ENCODE measurements at places on chromosomes 11 and 22.
A peak's percentile ranks its signal among the peaks of the same experiment; 100 is the strongest.

- peak; percentile 81 for DNase-seq
Observed at GRCh38 chr11:64688534-64688982, 34.4 kb downstream of the NRXN2 start.

DNA sequence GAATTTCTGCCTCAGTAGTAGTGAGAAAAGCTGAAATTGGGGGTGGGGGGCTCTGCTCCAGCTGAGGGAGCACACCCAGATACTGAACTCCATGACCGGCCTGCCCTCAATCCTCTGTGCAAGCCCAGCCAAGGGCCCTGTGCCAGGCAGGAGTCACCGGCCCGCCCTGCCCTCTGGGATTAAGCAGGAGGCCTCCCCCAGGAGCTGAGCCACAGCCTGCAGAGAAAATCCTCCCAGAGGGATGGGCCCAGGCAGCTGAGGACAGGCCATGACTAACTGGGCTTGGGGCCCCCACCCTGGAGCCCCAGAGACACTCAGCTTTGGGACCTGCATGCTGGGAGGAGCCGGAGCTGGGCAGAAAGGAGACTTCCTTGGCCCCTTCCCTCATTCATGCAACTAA lies 48.8 kb downstream of the MN1 start:
- peak; percentile 42 for DNase-seq

DNA sequence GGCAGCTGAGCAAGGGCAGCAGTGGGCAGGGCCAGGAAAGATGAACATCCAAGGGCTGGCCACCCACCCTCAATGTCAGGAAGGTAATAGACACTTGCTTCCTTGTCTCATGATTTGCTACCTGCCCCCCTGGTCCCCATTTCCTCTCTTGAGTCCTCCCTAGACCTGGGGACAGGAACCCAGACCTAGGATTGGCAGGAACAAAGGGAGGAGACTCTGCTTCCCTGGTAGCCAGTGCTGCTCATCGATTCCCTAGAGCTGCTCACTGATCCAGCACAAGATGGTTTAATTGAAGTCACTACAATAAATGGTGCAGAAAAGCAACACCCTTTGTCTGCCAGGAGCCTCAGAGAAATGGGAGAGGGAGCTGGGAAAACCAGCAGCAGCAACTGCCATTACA lies 67.8 kb upstream of the CHST1 start:
- no peak for DNase-seq

DNA sequence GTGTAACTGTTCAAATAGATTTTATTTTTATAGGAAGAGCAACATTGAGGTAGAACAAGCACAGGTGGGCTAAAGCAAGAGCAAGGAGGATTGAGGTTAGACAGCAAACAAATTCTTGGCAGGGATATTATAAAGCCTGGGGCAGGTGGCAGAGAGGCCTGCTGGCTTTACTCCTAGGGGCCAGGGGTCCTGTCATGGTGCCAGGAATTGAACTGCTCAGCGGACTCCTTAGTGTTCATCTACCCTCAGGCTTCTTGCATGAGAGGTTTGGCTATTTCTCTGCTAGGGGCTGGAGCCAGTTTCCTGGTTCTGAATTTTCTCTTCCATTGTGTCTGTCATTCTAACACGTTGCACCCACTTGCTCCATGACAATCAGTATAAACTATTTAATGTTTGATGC lies 217.2 kb upstream of the NCAM1 start:
- no peak for DNase-seq

DNA sequence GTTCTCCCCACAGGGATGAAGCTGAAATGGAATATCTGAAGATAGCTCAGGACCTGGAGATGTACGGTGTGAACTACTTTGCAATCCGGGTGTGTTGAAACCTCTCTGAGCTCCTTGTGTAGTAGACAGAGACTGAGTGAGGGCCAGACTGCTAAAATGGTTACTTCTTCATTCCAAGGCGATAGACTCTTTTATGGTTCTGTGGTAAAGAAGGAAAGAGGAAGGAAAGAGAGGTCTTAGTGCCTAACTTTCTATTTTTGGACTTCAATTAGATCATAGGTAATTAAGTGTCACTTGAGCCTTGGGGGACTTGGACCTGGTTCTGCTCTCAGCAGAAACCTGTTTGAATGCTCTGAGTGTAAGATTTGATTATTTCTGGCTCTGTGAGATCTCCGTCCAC lies 54.7 kb downstream of the NF2 start:
- no peak for DNase-seq

DNA sequence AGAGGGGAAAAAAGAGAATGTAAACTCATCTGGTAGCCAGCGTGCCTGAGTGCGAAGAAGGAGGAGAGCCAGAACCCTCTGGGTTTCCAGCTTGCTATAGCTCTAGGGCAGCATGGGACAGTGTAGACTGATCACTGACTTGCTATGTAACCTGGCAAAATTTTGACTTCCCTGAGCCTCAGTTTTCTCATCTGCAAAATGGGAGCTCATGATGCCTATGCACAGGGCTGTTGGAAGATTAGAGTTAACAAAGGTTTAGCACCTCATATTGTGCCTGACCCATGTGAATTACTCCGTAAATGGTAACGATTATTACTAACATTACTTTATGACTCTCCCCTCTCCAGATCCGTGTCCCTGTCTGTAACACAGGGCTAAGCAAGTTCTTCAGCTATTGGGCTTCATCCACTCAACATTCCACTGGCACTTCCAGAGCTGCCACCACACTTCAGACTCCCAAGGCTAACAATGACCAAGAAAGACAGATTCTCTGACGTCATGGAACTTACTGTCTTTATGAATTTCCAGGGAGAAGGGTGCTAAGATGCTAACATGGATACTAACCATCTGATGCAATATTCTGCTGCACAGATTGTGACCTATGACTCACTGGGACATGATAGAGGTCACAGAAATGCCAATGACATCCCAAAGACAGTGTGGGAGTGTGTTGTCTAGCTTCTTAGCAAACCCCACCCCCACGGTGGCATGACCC lies 195.2 kb downstream of the TRIM29 start:
- DNase-seq, result peak; percentile 50

DNA sequence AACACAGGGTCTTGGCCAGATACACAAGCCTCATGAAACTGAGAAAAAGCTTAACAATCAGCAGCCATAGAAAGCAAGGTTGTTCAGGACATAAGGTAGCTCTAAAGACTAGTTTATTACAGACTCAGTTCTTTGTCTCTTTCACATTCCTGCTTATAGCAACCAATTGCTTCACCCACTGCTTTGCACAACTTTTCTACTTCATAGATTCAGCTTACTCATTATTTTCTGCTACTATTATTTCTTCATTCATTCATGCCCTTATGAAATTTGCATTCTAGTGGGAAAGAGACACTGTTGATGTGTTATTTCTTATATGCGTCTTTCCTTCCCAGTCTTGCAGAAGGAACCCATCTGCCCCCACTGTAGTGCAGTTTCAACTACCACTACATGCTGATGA lies 4.7 kb downstream of the CCDC34 start:
- peak; percentile 30 for DNase-seq

DNA sequence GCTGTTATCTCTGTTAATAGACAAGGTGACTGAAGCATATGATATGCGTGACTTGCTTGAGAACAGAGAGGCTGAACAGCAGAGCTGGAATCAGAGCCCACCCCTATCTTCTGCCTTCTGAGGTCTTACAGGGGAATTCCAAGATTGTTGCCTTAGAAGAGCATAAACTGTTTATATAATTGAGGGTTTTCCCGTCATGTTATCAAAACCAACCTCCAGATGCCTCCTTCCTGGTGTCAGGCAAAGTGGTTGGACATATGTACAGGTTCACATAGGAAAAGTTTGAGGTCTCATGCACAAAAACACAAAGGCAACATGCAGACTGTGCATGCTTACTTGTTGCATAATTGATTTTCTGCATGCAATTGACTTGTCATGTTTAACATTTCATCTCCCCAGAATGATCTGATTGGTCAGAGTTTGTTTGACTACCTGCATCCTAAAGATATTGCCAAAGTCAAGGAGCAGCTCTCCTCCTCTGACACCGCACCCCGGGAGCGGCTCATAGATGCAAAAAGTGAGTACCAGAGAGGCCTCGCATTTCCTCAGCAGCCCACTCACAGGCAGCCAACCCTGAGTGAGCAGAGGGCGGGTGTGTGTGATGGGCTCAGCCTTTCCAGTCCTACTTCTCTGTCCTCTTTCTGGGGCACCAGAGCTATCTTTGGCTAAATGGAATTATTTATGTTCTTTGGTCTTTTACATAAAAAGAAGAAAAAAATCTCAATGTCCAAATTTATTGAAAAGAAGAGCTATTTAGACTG lies 88.9 kb downstream of the BMAL1 start:
- no peak for DNase-seq

DNA sequence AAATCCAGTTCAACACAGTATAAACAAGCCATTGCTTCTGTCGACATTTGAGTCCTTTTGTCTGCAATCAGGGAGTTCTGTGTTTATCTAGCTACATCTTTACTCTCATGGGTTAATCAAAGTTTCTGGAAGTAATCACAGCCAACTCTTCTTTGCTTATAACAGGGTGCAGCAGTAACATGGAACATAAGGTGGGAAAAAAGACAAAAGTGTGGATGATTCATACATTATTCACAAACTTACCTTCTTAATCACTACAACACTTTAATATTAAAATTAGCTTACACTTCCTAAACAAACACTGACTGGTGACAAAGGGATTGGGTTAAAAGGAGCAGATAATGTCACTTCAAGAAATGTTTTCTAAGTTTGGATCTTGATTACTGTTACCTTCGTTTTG lies 44.7 kb downstream of the SNX19 start:
- DNase-seq, result no peak

DNA sequence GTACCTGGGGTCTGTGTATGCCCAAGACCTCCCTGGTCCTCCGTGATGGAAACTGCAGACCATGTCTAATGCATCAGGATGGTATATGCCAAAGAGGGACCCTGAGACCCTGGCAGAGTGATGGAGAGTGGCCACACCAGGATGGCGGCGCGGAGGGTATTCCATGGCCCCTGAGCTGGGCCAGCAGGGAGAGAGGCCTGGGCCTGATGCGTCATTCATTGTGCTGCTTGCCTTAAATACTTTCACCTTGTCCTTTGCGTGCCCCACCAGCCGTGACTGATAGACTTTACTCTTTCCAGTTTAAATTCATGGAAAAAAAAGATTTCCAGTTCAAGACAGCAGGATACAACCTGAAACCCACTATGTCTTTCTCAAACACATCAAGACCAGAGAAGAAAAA lies 5.6 kb upstream of the NDUFV1 start:
- no peak for DNase-seq

GRCh38 chr22:20654343-20655208 lies 119.3 kb upstream of the SERPIND1 start:
- DNase-seq, result no peak

DNA sequence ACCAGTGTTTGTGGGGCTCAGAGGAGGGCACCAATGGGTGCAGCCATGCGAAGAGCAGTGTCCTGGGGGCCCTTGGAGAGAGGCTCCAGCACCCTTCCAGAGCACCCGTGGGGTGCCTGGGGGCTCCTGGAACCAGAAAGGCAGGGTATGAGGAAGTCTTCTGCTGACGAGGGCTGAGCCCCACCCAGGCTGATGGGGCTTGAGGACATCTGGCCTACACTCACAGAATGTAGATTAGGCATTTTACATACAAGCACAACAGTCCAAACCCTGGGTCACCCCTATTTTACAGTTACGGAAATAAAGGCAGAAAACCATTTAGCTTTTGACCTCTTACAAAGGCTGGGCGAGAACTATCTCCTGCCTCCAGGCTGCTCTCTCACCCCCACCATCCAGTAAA lies 47.6 kb downstream of the ADAMTS8 start:
- DNase-seq, result no peak

- DNase-seq, result peak; percentile 40
Observed at GRCh38 chr11:35682230-35683173, 19.9 kb downstream of the TRIM44 start.

- DNase-seq, result no peak
Observed at GRCh38 chr11:122799406-122800105, 38.7 kb upstream of the CRTAM start.

GRCh38 chr11:8265681-8266241 lies 2.1 kb upstream of the LMO1 start:
- no peak for DNase-seq

DNA sequence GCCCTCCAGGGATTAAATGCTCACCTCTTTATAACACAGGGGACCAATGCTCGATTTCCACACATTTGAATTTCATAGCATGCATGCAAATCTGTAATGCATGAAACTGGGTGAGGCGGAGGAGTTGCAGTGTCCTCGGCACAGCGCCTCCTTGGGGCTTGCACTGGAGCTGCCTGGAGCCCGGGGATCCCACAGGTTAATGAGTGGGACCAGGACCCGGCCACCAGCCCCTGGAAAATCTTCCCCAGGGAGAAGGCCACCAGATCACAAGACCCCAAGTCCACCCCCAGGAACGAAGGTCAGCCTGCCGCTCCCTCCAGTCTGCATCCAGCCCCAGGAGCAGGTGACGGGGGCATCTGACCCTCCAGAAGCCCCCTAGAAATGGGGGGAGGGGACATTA lies 119.1 kb downstream of the MN1 start:
- DNase-seq, result no peak

DNA sequence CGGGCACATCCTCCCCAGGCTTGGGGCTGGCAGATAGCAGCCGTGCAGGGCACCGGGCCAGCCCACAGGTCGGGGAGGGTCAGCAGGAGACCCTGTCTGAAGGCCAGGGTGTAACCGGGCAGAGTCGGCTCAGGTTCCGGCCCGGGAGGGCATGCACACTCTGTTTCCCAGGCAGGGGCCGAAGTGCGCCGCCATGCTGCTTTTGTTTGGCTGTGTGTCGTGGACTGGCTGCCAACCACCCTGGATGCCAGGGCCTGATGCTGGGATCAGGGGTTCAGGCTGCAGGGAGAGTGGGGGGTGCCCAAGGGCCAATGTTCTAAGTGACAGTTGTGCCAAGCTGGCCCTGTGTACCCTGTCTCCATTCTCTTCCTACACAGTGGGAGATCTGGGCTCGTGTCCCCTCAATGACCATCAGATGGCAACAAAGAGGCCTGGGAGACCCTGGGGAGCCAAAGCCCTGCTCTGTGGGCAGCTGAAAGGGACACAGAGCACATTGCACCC lies 120.9 kb upstream of the B3GAT1 start:
- DNase-seq, result no peak

- no peak for DNase-seq
Observed at GRCh38 chr11:27619763-27620335, 80.4 kb downstream of the BDNF start.

DNA sequence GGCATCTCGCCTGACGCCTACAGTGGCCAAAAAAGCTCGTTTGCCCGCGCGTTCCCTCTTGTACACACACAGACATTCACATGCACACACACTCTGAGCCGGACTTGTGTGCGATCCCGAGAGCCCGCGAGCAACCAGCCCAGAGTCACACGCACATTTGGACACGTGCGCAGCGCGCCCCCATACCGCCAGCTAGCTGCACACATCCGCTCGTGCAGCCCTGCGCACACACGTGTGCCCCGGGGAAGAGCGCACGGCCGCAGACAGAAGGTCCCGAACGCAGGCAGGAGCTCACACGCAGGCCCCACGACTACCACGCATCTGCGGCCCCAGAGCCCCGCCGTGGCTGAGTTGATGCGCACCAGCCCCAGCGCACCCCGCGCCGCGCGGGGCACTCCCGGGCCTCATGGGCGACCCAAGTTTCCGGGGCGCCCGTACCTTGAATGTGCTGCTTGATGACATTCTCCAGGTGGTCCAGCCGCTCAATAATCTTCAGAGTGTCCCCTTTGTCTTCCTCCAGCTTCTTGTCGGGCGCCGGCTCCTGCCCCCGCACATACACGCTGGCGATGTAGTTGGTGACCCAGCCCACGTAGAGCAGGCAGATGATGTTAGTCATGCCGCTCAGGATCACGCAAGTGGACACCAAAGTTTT lies 758 bp downstream of the GALNT18 start:
- peak; percentile 26 for DNase-seq

All from fibroblast of mammary gland (primary cell).